ENCODE measurements at places on chromosomes 3 and 15.

DNA sequence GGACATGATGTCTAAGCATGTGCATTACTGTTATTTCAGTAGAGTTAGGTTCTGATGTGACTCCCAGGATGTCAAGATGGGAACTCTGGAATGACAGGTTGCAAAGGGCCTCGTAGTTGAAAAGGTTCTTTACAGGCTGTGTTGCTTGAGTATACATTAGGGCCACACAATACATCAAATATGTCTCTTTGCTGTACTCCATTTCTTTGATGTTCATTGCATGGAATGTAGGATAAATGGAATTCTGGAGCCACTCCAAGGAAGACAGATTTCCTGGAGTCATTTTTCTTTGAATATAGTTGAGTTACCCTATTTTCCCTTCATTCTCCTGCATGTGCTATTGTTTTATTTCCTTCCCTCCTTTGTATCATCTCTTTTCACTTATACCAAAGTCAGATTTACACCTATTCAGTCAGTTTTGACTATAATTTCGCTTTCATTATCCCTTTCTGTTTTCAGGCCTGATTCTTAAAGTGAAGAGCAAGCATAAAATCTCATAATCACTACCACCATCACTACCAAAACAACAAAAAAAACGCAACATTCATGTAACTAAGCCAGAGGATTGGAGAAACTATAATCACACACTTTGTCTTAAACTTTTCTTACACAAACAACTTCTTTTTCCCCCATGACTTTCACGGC lies 61.2 kb upstream of the PTX3 start:
- no peak for DNase-seq

DNA sequence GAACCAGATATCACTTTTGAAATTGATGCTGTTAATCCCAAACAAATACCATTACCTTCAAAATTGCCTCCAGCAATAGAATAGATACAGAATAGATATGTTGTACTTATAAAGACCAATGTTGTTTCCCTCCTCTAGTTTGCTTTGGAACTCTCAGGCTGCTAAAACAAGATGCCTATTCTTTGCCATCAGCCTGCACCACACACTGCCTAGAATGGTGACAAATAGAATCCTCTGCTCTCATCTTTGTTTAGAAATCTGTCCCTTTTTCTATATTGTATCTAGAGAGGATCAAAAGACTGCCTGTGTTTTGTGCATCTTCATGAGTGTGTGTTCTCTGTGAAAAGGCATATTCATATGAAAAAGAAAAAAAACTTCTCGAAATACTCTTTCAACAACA lies 349.2 kb upstream of the CCDC54 start:
- DNase-seq, result no peak

- no peak for DNase-seq
Measured at GRCh38 chr3:73955494-73956070, 330.8 kb upstream of the PDZRN3 start.

DNA sequence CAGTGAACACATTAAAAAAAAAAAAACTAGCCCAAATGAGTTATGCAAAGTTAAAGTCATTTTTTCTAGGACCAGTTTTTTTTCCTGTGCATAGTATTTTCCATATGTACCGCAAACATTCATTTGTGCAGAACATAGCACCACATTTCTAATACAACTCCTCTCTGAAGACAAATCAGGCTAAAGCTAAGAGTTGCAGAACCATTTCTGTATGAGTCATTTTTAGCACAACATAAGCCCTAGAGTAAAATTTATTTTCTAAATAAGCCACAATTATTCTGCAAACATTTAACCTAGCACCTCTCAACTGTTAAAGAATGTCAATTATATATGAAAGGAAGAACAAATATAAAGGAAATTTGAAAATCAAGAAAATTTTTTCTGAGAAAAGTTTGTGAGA lies 375.8 kb downstream of the TIGIT start:
- no peak for DNase-seq

DNA sequence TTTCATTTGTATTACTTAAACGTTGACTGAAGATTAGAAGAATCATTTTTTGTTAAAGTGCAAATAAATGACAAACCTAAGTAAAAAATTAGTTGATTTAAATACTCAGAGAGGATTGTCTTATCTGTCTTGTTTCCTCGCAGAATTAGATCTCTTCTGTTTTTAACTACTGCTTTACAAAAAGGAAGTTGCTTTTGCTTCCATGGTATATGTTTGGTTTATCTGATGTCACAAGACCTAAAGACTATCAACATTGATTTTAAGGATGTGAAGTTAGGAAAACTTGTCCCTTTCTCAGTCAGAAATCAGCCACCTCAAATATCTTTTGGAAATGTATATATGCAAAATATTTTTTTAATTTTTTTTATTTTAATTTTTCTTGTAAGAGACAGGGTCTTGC lies 28.7 kb downstream of the GPR171 start:
- DNase-seq, result no peak

DNA sequence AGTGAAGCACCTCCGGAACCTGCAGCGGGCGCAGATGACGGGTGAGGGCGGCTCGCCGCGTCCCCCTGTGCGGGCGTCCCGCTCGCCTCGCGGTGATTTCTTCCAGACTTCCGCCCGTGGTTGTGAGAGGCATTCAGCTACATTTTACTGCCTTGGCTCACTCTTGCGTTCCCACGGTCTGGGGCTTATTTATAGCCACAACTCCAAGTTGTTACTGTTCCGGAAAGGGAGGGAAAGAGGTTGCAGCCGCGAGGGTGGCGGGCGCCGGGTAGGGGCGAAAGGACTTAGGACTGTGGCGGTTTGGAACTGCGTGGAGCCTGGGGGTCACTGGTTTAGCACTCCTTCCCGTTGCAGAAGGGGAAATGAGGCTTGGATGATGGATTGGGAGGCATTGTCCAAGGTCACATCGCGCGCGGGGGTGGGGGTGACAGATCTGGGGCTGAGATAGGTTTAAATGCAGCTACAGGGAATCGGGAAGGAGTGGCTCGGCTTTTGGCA lies 1.1 kb downstream of the HES1 start:
- DNase-seq, result peak; percentile 53

GRCh38 chr3:149751551-149751950 lies 738 bp downstream of the COMMD2 start:
- no peak for DNase-seq

- no peak for DNase-seq
Measured at GRCh38 chr3:98600412-98601095, 7.1 kb upstream of the CPOX start.

DNA sequence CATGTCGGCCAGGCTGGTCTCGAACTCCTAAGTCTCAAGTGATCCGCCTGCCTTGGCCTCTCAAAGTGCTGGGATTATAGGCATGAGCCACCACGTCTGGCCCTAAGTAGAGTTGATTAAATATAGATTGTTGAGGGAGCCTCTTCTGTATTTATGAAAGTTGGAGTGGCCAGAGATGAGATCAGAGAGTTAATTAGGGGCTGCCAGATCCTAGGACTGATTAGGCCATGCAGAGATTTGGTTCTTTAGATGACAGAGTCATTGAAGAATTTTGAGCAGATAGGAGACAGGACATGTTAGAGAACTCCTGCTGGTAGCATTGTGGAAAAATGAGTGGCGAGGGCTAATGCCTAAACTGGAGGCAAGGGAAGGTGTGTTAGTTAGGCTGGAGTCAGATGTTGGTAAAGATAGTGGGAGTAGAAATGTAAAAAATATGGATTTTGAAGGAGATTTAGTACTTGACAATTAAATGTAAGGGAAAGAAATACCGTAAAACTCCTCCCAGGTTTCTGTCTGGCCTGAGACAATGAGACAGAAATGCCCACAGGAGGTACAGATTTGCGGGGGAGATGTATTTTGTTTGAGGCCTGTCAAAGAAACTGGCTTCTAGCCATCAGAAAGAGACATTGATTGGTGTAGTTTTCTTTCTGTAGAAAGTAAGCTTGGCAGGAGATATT lies 23.4 kb downstream of the SACM1L start:
- no peak for DNase-seq
